ENCODE measurements at places on chromosomes 7 and 10. TPM values are rescaled to one million over a fixed set of nuclear protein-coding genes. Genes with fewer than 3 reads are reported as not detected.

The SLC18A3 gene
- total RNA-seq: 0.66 TPM

The HOGA1 gene
- 0.32 TPM for total RNA-seq

The ASAH2 gene
- total RNA-seq: 1.5 TPM

The LMOD2 gene
- 0.20 TPM for total RNA-seq

The EGR2 gene
- total RNA-seq: 0.82 TPM

The CPEB3 gene
- total RNA-seq: 12.8 TPM

The MET gene
- total RNA-seq: 3.0 TPM

The JMJD1C gene
- 58.8 TPM for total RNA-seq

The CUBN gene
- 1.5 TPM for total RNA-seq

The CAMK2B gene
- total RNA-seq: 3.4 TPM

The NPC1L1 gene
- 0.10 TPM for total RNA-seq

The SPDYE9 gene
- total RNA-seq: 0.54 TPM

The ADARB2 gene
- total RNA-seq: 4.3 TPM

The RAPGEF5 gene
- 20.8 TPM for total RNA-seq

The ZNF679 gene
- total RNA-seq: 0.63 TPM

The SFRP5 gene
- 0.80 TPM for total RNA-seq

DNA sequence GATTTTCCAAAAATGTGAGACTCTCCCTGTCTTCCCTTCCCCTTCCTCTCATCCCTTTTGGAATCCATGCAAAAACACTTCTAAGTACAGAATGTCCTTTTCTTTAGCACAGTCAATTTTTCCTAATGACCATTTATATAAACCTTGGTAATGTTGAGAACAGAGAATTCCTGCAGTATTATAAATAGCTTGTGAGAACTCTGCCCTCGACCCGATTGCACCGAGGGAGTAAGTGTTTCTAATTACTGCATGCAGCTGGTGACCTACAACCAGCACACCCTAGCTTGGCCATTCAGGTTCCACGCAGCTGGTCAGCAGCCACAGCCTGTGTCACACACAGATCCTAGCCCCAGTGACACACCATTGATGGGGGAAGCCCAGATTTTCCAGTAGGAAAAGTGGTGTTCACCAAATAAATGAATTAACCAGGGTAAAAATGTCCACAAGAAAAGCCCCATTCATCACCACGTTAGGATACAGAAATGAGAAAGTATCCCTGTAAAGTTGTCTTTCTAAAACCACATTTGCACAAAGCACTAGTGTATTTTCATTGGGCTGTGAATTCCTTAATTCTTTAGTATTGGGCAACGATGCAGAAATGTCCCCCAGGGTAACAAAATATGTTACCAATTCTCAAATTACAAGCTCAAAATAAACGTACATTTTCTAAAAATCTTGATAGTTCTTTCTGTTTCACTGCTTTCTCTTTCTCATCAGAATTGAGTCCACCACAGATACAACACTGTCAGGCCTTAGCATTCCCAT lies 499.0 kb upstream of the KLF6 start:
- ATAC-seq: peak; percentile 74

- ATAC-seq: no peak
Observed at GRCh38 chr10:121063744-121064143, 212.6 kb downstream of the WDR11 start.

DNA sequence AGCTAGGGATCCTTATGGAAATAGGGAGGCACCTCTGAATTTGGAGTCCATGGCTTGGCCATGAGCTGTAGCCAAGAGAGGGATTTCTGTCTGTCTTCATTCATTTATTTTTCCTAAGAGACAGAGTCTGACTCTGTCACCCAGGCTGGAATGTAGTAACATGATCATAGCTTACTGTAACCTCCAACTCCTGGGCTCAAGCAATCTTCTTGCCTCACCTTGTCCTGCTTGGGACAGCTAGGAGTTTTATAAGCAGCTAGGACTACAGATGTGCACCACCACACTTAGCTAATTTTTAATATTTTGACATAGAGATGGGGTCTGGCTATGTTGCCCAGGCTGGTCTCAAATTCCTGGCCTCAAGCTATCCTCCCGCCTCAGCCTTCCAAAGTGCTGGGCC lies 8.5 kb upstream of the HABP2 start:
- ATAC-seq: no peak

DNA sequence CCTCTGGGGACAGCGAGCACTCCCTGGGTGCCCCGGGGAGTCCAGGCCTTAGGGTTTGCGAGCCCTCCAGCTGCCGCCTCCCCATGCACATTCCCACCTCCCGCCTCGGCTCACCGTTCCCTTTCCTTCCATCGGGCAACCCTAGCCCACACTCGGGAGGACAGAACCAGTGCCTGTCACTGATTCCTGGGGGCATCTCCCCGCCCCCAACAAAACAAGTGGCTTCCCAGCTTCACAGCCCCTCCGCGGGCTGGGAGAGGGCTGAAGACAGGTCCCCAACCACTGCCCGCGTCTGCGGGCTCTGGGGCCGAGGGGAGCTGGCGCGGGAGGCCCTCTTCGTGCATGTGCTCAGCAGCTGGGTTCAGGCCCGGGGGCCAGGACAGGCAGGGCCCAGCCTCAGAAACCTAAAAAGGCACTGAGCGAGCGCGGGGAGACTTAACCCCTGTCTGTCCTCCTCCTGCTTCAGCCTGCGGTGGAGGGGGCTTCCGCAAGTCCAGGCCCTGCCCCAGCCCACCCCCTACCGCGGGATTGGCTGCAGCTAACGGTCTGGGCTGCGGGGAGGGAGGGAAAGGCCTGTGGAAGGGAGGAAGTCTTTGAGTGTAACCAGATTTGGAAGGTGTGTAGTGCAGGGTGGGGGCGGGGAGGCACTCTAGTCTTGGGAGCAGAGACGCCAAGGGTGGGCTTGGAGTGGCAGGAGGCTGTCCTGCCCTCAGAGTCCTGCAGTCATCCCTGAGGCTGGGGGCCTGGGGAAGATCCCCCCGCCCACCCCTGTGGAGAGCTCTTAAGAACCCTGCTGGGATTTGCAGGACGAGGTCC lies 1.2 kb downstream of the FLNC start:
- ATAC-seq: no peak

- ATAC-seq: peak; percentile 46
Observed at GRCh38 chr10:92690211-92690914, 608 bp downstream of the HHEX start.

- ATAC-seq: no peak
Observed at GRCh38 chr7:142607351-142607750, 141.9 kb upstream of the PRSS1 start.

- no peak for ATAC-seq
Observed at GRCh38 chr10:4094751-4095150, 309.7 kb upstream of the KLF6 start.

- no peak for ATAC-seq
Observed at GRCh38 chr7:47837826-47838225, 110.4 kb downstream of the PKD1L1 start.

- ATAC-seq: no peak
Observed at GRCh38 chr10:93712593-93712992, 10.2 kb upstream of the FRA10AC1 start.

GRCh38 chr7:130356876-130357611 lies 12.4 kb downstream of the CPA5 start:
- peak; percentile 24 for ATAC-seq

DNA sequence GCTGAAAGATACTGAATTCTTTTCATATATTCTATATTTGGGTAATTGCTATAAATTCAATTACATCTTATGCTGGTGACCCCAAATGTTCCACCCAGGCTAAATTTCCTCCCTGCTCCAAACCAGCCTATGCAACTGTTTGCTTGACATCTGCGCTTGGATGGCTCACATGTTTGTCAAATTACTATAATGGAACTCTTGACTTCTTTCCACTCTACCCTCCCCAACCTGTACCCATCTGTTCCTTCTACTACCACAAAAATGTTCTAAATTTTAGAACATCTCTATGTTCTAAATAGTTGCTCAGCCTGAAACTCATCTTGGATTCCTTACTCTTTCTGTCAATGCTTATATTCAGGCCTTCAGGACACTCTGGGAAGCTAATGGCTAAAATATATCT lies 249.9 kb upstream of the SMIM30 start:
- no peak for ATAC-seq

- ATAC-seq: no peak
Observed at GRCh38 chr7:44062903-44063295, 2.5 kb downstream of the PGAM2 start.

GRCh38 chr7:15687546-15688278 lies 1.2 kb upstream of the MEOX2 start:
- no peak for ATAC-seq

- peak; percentile 62 for ATAC-seq
Observed at GRCh38 chr10:94320285-94320914, 42.3 kb downstream of the NOC3L start.

GRCh38 chr7:91164506-91164905 lies 99.7 kb upstream of the FZD1 start:
- no peak for ATAC-seq

DNA sequence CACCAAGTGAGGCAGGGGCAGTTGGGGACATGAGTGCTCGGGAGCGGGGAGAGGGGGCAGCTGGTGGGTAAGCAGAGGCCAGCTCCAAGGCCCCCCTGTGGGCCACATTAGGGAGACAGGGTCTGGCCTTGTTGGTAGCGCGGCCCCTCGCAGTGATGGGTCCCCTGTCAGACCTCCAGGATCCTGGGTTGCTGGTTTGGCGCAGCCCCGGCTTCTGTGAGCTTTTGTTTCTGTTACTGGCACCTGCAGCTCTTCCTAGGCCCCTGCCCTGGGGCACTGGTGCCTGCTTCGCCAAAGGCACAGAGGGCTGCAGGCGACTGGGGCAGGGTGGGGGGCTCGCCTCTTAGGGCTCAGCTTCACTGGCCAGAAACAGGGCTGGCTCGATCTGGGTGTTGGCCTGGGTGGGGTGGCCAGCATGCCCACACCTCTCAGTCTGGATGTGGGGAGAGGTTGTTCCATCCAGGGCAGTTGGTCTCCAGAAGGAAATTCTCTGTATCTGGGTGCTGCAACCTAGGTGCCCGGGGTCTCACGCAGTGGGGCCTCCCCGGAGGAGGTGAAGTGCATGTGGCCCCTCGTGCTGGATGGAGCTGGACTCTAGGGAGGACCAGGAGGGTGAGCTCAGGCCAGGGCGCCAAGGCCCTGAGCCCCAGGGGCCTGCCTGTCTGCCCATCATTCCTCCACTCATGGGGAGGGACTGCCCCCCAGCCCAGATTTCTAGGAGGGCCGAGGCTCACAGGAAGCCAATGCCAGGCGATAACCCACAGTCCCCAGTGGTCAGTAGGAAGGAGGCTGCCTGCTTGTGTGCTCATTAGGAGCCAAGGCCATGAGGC lies 138.6 kb downstream of the LHPP start:
- no peak for ATAC-seq

GRCh38 chr10:132698761-132699391 lies 87.1 kb downstream of the NKX6-2 start:
- ATAC-seq: no peak

GRCh38 chr10:43347997-43348396 lies 23.4 kb upstream of the FXYD4 start:
- no peak for ATAC-seq
